Cortex of kidney (tissue), 1 donor: ENCODE measurements at places on chromosomes 12 and 14.

- no peak for DNase-seq
Observed at GRCh38 chr12:118061873-118062843, 1.2 kb upstream of the WSB2 start.

DNA sequence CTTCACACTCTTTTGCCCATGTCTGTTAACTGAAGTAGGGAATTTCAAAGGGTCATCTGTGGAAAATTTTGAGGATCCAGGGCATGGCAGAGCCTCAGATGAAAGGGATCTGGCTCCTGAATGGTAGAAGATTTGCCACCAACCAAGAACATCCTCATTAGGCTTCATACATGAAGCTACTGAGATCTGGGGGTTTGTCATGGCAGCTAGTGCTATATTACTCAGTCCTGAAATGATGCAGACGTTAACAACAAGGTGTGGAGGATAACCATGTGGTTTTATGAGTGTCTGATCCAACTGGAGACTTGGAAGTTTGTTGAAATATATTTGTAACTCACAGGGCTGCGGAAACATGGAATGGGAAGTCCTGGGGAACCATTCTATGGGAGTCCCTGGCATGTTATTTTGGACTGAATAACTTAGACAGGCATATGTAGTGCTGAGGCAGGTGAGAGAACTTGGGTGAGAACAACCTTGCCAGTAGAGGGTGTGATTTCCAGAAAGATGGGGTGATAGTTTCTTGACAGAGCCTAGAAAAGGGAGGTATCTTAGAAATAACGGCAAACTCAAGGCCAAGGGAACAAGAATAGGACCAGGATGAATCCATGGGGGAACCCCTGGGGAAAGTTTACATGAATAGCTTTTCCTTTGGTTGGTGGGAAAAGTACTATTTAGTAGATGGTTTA, 42.0 kb upstream of the C12orf75 start:
- DNase-seq: no peak

DNA sequence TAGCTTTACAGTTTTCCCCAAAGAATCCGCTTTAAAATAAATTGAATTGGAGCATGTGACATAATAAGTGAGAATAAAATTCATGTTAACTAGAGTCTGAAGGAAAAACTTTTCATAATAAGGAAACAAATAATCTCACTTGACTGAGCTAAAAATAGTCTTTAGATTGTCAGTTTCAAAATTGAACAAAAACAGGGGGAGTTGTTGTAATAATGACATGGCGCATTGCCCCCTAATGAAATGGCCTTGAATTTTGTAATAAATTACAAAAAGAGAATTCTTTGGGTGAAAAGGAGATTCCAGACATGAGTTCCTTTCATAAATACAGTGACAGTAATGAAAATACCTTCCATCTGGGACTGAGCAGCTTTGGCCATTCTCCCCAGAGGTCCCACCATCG, 178.6 kb downstream of the EFCAB11 start:
- no peak for DNase-seq

- DNase-seq: no peak
Observed at GRCh38 chr12:14264316-14264715, 101.2 kb upstream of the ATF7IP start.

- DNase-seq: no peak
Observed at GRCh38 chr14:96962337-96962736, 165.2 kb downstream of the VRK1 start.

DNA sequence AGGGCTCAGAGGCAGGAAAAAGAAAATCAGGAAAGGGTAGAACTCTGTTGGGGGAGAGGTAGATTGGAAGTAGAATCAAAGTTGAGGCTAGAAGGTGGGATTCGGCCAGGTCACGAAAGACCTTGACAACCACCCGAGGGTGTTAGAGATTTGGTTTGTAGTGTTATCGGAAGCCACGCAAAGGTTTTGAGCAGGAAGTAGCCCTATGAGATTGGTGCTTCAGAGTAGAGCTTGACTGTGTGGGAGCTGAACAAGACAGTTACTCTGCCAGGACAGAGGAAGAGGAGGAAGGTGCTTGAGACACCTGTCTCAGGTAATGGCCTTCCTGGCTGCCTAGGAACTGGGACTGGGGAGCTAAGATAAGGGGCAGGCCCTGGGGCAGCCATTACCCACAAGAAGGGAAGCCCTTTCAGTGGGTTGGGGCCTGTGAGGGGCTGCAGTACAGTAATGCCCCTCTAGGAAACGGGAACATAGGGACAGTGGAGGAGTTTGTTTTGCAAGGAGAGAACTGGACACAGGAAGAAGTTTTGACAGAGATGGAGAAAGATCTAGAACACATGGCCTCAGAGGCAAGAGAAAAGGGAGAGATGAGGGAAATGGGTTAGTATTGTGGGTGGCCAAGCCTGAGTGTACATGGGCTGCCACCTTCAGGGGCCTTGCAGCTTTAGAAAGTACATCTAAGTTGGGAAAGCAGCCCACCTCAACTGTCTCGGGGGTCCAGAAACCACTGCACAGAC, 73.5 kb downstream of the RIN3 start:
- DNase-seq: no peak

GRCh38 chr14:64475585-64476273, 10.4 kb downstream of the AKAP5 start:
- no peak for DNase-seq

DNA sequence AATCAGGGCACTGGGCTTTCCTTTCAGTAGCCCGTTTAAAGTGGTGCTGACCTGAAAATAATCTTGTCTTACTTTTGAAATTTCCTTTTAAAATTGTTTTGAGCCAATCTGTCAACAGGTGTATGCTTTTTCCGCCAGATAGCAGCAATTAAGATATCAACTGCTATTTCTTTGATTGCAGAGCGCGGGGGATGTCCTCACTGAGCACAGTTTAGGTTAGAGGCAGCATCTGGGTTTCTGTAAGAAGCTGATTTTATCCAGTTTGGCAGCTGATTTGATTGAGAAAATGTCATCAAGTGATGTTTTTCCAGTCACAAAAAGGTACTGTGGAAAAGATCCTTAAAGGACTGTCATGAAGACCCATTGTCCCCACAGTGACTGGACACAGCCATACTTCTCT, 371.8 kb downstream of the ADAMTS20 start:
- DNase-seq: no peak
